K562 (cell line): ENCODE measurements at places on chromosomes 7 and 10.

DNA sequence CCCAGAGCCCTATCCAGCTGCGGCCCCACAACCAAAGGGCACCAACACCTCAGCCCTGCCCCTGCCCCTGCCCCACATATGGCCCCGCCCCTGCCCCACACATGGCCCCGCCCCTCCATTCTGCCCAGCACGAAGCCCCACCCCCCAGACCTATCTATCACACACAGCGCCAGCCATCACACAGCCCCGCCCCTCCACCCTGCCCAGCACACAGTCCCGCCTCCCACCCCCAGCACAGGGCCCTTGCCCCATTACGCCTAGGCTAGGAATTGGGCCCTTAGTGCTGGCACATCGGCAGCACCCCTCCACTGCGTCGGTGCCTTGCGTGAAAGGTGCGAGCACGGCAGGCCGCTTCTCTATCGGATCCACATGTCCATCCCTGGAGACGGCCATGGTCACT lies 126.8 kb downstream of the MAD1L1 start:
- H3K4me3 ChIP-seq: no peak overlapping the region
- peak; percentile 94 for DNase-seq
- H3K27ac ChIP-seq: peak overlapping the region; percentile 52; the same call in 2 of the 3 replicates
- H3K4me1 ChIP-seq: peaks cover 78% of the 10 kb centered on the region
- no peaks in the 10 kb centered on the region; the same call in 2 of the 3 replicates for H3K27me3 ChIP-seq

GRCh38 chr7:93015101-93015778 lies 102.5 kb downstream of the SAMD9 start:
- no peaks in the 10 kb centered on the region for H3K36me3 ChIP-seq
- H3K27ac ChIP-seq: no peak overlapping the region
- DNase-seq: no peak

DNA sequence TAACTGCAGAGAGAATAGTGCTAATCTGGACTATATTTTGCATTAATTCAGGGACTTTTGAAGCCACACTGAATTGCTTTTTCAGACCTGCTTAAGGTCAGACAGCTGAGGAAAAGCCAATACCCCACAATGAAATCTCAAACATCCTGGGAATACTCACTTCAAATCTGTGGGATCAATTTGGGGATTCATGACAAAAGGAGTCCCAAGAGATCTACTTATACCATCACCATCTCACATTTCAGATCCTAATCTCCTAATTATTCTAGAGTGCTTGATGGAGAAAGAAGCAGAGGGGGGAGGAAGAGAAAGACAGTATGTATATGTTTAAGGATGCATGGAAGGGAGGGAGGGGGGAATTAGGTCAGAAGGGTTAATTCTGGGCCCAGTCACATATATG lies 202.2 kb downstream of the CACNA2D1 start:
- H3K27ac ChIP-seq: no peak overlapping the region
- H3K27me3 ChIP-seq: no peaks in the 10 kb centered on the region
- H3K4me3 ChIP-seq: no peak overlapping the region
- DNase-seq: no peak

DNA sequence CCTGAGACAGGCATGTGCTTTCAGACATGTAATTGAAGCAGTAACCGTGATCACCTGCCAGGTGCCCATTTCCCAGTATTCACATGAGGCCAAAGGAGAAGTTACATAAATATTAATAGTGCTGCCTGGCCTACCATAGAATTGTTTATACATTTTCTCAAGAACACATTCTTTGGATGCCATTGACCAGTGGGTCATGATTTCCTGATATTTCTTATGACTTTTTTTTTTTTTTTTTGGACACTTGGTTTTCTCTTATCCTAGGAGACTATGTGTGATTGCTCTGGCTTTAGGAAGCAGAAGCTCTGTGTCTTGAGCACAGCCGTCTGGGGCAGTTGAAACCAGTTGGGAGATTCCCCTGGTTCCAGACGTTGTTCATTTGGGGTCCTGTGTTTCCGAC lies 143.9 kb upstream of the NPS start:
- no peak overlapping the region for H3K4me3 ChIP-seq
- H3K27me3 ChIP-seq: no peaks in the 10 kb centered on the region
- no peaks in the 10 kb centered on the region for H3K36me3 ChIP-seq
- H3K27ac ChIP-seq: no peak overlapping the region
- DNase-seq: no peak
- H3K4me1 ChIP-seq: no peaks in the 10 kb centered on the region

DNA sequence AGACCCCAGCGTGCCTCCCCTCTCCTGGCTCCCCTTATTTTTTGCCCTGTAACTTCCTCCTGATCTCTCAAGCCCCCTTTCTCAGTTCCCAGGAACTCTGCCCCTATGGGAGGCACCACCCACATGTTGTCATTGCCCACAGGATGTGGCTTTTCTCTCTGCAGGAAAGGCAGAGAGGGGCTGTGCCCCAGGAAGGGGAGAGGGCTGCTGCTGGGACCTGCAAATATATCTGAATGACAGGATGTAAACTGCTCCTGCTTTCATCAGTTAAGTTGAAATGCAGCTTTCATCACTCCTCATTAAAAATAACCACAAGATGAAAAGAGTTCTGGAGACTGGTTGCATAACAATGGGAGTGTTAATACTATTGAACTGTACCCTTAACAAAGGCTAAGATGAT lies 103.3 kb downstream of the CLEC2L start:
- peaks cover 18% of the 10 kb centered on the region; the same call in 2 of the 3 replicates for H3K4me1 ChIP-seq
- no peak for DNase-seq
- no peaks in the 10 kb centered on the region for H3K27me3 ChIP-seq
- peaks cover 23% of the 10 kb centered on the region for H3K36me3 ChIP-seq

- no peaks in the 10 kb centered on the region for H3K27me3 ChIP-seq
- no peak overlapping the region for H3K4me3 ChIP-seq
- no peaks in the 10 kb centered on the region for H3K4me1 ChIP-seq
- H3K27ac ChIP-seq: no peak overlapping the region
Measured at GRCh38 chr7:110058401-110058800, 1032.5 kb upstream of the LRRN3 start.

GRCh38 chr10:130495116-130495862 lies 359.1 kb downstream of the GLRX3 start:
- DNase-seq: no peak
- H3K4me3 ChIP-seq: no peak overlapping the region
- H3K27ac ChIP-seq: no peak overlapping the region
- no peaks in the 10 kb centered on the region for H3K27me3 ChIP-seq
- no peaks in the 10 kb centered on the region for H3K36me3 ChIP-seq
- no peaks in the 10 kb centered on the region for H3K4me1 ChIP-seq

DNA sequence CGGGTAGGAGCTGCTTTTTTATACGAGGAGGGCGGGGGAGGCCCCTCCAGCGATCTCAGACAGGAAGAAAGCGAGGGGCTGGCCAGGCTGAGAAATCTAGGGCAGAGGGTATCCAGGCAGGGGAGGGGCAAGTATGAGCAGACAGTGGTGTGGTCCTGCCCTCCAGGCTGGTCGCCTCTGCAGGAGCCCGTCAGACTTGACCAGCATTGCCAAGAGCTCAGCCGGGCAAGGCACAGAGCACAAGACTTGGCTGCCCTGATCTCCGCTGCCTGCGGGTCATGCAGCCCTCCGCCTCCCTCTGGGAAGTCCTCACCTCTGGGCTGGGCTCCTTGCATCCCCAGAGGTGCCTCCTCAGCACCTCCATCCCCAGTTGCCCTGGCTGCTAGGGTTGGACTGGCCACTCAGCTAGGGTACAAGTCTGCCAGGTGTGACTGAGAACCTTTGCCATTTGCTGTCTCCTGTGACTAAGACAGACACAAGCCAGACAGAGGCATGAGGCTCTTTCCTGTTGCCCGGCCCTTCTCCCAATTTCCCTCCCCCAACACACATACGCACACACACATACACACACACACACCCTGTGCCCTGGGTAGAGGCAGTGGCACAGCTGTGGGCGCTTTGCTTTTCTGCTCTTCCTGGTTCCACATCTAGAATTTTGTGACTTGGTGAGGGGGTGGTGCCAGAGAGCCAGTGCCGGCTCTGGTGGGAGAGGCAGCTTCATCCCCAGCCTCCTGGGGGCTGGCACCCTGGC lies 59.1 kb upstream of the PPIF start:
- H3K4me3 ChIP-seq: no peak overlapping the region
- no peak for DNase-seq
- H3K36me3 ChIP-seq: peaks cover 6% of the 10 kb centered on the region; the same call in 1 of the 3 replicates
- H3K4me1 ChIP-seq: peaks cover 28% of the 10 kb centered on the region

- H3K4me1 ChIP-seq: no peaks in the 10 kb centered on the region
- H3K4me3 ChIP-seq: no peak overlapping the region
- H3K27me3 ChIP-seq: no peaks in the 10 kb centered on the region
- H3K36me3 ChIP-seq: no peaks in the 10 kb centered on the region
- no peak overlapping the region for H3K27ac ChIP-seq
Measured at GRCh38 chr10:83954193-83954799, 185.0 kb upstream of the GHITM start.

- no peak overlapping the region for H3K27ac ChIP-seq
- peaks cover 4% of the 10 kb centered on the region for H3K4me1 ChIP-seq
- DNase-seq: no peak
- no peaks in the 10 kb centered on the region for H3K36me3 ChIP-seq
- H3K27me3 ChIP-seq: no peaks in the 10 kb centered on the region
Measured at GRCh38 chr7:74344132-74344496, 54.9 kb downstream of the CLIP2 start.

DNA sequence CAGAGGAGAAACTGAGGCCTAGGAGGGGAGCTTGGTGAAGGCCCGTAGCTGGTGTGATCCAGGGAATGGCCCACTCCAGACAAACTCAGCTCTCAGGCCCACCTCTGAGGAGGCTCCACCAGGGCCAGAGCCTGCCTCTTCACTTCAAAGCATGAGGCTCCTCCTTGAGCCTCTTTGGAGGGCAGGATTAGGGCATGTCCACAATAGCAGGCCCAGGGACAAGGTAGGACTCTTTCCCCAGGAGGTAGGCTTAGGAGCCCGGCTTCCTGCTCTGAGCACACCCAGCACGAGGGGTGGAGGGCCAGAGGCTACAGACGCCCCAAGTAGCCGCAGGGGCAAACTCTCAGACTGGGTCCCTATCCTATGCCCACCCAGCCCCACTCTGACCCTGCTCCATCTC lies 164.6 kb upstream of the ZMIZ1 start:
- peaks cover 55% of the 10 kb centered on the region for H3K27me3 ChIP-seq
- peaks cover 8% of the 10 kb centered on the region; the same call in 1 of the 2 replicates for H3K4me1 ChIP-seq
- H3K36me3 ChIP-seq: no peaks in the 10 kb centered on the region
- DNase-seq: no peak

- no peak for DNase-seq
- H3K27me3 ChIP-seq: no peaks in the 10 kb centered on the region
- no peak overlapping the region for H3K27ac ChIP-seq
Measured at GRCh38 chr7:138519061-138519798, 59.2 kb downstream of the TRIM24 start.

DNA sequence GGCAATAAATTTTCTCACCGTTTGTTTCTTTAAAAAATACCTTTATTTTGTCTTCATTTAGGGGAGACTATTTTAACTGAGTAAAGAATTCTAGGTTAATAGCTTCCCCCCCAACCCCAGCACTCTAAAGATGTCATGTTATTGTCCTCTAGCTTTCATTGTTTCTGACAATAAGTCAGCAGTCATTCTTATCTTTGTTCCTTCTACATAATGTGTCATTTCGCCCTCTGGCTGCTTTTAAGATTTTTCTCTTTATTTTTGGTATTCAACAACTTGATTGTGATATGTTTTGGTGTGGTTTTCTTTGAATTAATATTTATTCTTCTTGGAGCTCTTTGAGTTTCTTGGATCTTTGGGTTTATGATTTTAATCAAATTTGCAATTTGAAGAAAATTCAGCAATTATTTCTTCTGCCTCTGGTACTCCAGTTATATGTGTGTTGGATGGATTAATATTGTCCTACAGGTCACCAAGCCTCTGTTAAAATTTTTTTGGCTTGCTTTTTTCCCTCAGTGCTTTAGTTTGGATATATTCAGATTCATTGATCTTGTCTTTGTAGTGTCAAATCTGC lies 64.6 kb upstream of the ELN start:
- peaks cover 4% of the 10 kb centered on the region; the same call in 1 of the 2 replicates for H3K27me3 ChIP-seq
- H3K4me1 ChIP-seq: no peaks in the 10 kb centered on the region
- no peaks in the 10 kb centered on the region for H3K36me3 ChIP-seq
- H3K27ac ChIP-seq: no peak overlapping the region
- H3K4me3 ChIP-seq: no peak overlapping the region

DNA sequence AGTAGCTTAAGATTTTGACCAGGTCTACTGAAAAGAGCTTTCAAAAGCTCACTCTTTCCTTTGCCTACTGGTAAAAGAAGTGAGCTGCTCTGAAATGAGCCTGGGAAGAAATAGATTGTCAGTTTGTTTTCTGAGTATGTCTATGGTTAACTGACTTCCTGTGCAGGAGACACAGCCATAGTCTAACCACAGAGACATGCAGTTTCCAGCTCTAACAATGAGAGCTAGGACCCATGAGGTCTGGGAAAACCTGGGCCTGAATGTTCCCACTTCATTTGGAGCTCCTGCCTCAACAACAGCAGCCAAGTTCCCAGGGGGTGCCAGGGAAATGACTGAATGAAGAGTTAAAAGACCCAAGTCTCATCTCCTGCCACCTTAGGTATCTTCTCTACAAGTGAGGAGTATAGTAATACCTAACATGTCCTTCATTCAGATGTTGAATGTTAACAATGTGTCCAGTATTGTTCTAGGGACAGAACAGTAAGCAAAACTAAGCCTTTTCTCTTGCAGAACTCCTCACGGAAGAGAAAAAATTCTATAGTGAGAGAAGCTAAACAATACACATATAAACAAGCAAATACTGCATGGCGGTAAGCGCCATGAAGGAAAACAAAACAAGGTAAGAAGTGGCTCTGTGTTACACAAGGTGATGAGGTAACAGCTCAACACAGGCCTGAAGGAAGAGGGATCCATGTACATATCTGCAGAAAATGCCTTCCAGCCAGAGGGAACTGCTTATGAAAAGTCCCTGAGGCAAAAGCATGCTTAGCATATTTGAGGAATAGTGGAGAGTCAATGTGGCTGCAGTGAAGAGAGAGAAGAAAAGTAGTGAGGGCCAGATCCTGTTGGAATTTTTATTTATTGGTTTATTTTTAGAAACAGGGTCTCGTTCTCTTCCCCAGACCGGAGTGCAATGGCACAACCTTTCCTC lies 26.4 kb upstream of the ANKRD1 start:
- no peak overlapping the region for H3K4me3 ChIP-seq
- H3K27ac ChIP-seq: no peak overlapping the region

- H3K36me3 ChIP-seq: no peaks in the 10 kb centered on the region
- no peak overlapping the region for H3K27ac ChIP-seq
- H3K4me1 ChIP-seq: no peaks in the 10 kb centered on the region
- no peak for DNase-seq
- H3K4me3 ChIP-seq: no peak overlapping the region
Measured at GRCh38 chr7:29258951-29259350, 64.4 kb downstream of the CHN2 start.
